ENCODE measurements at places on chromosomes 12 and 14. TPM values are rescaled to one million over a fixed set of nuclear protein-coding genes. Genes with fewer than 3 reads are reported as not detected.

Gene DENR
- polyA plus RNA-seq = 90.4 TPM

Gene IFT81
- polyA plus RNA-seq = 58.7 TPM

Gene NINJ2
- 1.5 TPM for polyA plus RNA-seq

DNA sequence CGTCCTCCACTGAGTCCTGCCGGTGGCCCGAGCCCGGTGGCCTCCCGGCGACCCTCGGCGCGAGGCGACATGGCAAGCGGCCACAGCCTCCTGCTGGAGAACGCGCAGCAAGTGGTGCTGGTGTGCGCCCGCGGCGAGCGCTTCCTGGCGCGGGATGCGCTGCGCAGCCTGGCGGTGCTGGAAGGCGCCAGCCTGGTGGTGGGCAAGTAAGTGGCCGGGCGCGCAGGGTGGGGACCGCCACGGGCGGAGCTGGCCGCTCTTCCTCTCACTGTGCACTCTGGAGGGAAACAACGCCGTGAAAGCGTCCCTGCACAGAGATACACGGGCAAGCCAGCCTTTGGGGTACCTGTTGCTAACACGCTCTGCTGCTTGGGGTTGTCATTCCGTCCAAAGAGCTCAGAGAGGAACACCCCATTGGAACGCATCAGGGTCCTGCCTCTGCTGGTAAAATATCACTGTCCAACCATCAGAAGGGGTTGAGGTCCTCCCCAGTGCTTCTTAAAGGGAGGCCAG is at the start of gene AMDHD1:
Gene AMDHD1, plus strand, starts transcription at position 2 of the 513 bp plus-strand sequence. Its CDS starts 68 bp downstream, at position 70.
- peak; percentile 29 for DNase-seq

GRCh38 chr12:121966959-121967358 is 48.6 kb downstream of the CFAP251 start:
- DNase-seq = no peak

- no peak for DNase-seq
Measured at GRCh38 chr12:49146406-49146805, 15.2 kb upstream of the TUBA1B start.

GRCh38 chr14:33636716-33637115 is 314.2 kb downstream of the EGLN3 start:
- no peak for DNase-seq

DNA sequence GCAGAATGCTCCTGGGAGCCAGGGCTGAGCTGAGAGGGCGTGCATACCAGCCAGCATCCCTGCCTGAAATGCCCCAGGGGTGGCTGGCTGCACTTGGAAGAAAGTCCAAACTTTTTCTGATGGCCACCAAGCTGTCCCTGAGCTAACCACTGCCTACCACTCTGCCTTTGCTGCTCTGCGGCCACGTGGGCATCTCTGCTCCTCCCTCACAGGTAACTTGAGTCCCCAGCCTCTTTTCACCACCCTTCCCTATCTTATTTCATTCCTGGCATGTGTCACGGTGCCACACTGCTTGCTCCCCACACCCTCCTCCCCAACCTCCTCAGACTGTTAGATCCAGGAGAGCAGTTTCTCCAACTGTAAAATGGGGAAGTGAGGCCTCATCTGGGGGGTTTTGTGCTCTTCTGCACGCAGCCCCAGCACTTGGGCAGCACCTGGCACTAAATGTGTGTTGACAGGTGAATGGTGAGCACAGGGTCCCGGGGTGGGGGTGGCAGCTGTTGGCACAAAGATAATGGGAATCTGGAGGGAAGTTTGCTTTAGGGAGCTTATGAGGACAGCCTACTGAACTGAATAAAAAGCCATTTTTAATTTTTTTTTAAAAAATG is 113.0 kb downstream of the GLT1D1 start:
- DNase-seq = no peak

- no peak for DNase-seq
Measured at GRCh38 chr12:25573346-25573745, 20.3 kb upstream of the LMNTD1 start.
